Spleen (tissue), 13 donors: ENCODE measurements at places on chromosomes 2 and 18.

DNA sequence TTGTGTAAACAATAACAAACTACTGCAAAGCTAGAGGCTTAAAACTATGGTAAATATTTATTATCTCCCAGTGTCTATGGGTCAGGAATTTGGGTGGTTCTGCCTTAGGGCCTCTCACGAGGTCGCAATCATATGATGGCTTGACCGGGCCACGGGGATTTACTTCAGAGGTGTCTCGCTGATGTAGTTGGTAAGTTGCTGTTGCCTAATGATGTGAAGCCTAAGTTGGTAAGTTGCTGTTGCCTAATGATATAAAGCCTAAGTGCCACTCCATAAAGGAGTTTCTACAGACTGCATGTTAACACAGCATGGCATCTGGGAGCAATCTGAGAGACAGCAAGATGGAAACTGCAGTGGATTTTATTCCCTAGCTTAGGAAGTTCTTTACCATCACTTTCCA lies 35.8 kb downstream of the FMNL2 start:
- DNase-seq: no peak

- DNase-seq: no peak
These were observed 96.8 kb downstream of the SGPP2 start for GRCh38 chr2:222521099-222521498.

DNA sequence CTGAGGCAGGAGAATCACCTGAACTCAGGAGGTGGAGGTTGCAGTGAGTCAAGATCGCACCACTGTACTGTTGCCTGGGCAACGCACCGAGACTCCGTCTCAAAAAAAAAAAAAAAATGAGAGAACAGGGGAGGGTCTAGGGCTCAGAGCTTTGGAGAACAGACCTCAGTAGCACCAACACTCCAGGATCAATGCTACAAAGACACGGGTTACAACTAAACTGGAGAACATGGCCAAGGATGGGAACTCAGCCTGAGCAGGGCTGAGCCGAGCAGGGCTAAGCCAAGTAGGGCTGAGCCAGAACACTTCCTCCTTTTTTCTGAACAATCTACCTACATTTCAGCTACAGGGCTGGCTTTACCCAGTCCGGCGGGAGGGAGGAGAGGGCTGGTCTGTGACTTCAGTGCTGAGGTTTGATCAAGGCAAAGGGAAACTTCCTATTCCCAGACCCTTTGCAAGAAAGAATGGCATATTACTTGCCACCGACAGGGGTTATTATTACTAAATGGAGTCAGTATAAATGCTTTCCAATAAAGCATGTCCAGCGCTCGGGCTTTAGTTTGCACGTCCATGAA lies 2.9 kb upstream of the CASP8 start:
- DNase-seq: peak; percentile 89

GRCh38 chr2:96409081-96409819 lies 73.7 kb downstream of the NCAPH start:
- DNase-seq: no peak

DNA sequence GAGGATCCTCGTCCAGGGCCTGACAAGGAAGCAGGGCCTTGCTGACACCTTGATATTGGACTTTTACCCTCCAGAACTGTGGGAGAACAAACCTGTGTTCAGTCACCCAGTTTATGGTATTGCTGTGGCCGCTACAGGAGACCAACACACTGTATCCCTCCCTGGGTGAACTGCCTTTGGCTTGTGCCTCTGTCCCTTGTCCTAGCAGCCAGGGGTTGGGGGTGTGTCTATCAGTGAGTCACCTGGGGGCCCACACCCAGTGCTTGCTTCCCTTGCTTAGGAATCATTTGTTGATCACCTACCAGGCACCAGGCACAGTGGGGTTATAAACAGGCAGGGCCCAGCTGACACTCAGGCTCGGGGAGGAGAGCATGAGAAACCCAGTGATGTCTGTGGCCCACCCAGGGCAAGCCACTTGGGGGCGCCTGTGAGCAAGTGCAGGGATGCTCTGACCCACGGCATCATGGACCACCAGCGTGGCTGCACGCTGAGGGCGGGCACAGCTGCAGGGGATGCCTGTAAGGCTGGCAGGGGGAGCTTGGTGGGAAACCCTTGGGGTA lies 17.1 kb downstream of the TMEM185B start:
- DNase-seq: peak; percentile 84

DNA sequence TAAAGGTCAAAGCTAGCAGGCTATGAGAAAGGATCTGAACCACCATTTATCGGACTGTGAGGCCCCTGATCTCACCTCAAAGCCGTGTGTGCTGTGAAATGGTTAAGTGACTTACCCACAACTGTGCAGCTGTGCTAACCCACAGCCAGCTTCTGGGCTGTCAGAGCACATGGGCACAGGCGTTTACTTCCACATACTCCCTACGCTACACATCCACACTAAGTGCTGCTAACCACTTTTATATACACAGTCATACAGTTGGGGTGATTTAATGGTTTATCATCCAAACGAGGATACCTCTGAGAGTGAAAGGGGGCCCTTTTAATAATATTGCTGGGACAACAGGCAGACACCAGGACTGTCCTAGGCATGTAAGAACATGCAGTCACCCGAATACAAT lies 37.3 kb downstream of the CYRIA start:
- no peak for DNase-seq

DNA sequence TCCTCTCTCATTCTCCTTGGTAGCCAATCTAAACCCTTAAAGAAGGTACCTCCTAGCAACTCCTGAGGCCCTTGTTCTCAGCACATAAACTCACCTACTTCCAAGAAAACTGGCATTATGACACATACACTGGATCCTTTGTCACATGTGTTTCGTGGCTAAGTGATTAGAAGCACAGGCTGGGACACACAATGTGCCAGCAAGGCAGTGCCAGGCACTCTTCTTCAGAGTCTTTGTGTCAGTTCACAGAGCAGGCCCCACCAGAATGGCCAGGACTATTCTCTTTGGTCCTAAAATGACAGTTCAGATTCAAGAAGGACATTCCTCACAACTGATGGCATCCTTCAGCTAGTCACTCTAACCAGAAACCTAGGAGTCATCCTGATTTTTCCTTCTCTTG lies 40.3 kb downstream of the SMC6 start:
- DNase-seq: no peak

DNA sequence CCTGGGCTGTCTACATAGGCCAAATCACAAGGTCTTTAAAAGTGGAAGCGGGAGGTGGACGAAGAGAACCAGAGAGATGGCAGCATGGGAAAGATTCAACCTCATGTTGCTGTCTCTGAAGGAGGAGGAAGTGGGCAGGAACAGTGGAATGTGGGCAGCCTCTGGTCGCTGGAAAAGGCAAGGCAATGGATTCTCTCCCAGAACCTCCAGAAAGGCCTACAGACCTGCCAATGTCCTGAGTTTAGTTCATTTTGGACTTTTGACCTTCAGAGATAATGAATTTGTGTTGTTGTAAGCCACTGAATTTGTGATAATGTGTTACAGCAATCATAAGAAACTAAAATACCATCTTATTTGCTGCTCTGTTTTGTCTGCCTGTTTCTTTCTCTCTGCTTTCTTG lies 122.5 kb downstream of the RNF152 start:
- DNase-seq: no peak

- DNase-seq: no peak
These were observed 32.2 kb upstream of the HNRNPA3 start for GRCh38 chr2:177180269-177181000.

GRCh38 chr2:206442833-206443734 lies at the start of gene ADAM23:
Gene ADAM23 (plus strand): TSS chr2:206443532. CDS start chr2:206443867, 335 bp downstream.
- no peak for DNase-seq

- DNase-seq: no peak
These were observed 126.6 kb downstream of the ZNF532 start for GRCh38 chr18:58991167-58991798.

DNA sequence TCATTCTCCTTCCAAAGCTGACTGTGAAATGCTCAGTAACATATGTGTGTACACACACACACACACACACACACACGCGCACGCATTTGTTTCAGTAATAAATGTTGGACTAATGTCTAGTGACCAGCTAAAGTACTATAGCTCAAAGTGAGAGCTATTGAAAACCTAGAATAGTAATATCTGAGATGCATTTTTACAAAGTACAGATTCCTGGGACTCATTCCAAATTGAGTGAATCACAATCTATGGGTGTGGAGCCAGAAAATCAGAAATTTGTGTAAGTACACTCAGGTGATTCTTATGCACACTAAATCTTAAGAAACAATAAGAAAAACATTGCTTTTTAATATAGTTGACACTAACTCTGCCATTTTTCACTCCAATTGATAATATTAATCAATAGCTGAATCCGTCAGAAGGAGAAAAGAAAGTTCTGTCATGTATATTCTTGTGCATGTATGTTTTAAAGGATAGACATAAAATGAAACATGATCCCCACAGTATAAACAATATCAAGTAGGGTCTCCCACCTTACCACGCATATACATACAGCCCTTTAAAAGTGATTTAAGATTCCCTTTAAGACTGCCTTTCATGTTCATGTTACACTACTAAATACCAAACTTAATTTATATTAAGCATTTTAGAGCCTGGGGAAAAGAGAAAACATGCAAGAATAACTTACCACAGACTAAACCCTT lies 123.5 kb downstream of the ATAD2B start:
- DNase-seq: no peak

- DNase-seq: no peak
These were observed 133.9 kb downstream of the TGIF1 start for GRCh38 chr18:3583873-3584247.

DNA sequence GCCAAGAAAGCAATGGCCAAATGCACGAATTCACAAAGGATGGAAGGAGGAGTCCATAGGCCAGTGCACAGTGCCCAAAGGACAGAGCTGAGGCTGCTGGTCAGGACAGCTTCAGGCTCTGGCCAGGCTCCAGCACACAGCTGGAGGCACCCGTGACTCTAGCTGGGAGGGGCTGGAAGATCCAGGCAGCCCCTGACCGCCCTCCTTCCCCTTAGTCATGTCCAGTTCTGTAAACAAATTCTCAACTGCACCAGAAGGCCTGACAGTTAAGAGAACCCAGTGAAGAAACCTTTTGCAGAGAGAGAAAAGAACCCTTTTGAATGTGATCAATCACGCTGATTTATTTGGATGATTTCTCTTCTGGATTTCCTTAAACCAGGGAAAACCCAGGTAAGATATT lies 7.7 kb upstream of the YWHAQ start:
- DNase-seq: no peak

DNA sequence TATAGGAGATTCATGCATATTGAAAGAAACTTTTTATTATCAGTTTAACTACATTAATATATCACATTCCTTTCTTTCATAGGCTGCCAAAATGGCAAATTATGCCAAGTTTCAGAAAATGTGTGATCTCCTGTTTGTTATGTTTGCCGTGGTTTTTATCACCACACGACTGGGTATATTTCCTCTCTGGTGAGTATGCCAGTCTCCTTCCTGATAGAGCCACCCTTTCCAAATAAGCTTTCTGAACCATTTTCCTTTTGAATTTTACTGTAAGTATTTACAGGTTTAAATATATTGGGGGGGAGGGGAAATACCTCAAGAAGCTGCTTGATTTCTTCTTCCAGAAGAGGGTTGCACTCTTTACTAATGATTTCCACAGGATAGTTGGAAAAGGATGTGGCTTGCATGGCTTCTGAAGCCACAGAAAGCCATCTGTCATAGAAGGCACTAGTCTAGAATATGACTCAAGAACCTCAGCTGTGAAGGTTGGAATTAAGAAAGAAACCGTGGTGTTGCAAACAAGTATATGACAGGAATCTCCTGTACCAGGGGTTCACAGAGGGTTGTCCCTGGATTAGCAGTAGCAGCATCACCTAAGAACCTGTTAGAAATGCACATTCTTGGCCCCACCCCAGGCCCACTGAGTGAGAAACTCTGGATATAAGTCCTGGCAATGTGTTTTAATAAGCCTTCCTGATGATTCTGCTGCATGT lies 84.5 kb upstream of the NOSTRIN start:
- no peak for DNase-seq

DNA sequence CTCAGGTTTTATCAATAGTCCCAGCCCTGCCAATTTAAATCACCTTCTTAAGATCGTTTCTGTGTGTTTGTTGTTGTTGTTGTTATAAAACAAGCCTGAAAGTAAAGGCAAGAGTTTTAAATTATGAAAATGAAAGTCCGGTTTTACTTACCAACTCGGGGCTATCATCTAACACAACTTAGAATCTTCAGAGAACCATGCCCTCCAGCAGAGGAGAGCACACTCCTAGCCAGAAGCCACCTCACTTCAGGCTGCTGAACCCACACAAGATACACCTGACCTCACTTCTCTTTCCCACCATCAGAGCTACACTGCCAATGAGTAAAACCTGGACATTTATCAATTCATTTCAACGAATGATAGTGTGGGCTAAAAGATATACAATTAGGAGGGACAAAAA lies 335.2 kb downstream of the IRS1 start:
- no peak for DNase-seq

DNA sequence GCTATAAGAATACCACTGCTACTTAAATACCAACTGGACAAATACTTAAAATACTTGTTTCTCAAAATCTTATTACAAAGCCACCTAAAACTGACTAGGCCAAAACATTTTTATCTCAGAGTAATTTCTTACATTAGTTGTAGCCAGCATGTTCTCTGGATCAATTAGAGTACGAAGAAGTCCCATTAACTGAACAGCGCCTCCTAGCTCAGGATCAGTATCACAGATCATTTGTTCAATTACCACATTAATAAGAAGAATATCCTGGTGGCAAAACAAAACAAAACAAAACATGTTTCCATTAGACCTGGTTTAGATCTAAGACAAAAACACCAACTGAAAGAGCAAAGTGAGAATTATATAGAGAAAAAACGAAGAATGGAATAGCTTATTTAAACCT lies 36.0 kb downstream of the PPP4R3B start:
- DNase-seq: no peak

DNA sequence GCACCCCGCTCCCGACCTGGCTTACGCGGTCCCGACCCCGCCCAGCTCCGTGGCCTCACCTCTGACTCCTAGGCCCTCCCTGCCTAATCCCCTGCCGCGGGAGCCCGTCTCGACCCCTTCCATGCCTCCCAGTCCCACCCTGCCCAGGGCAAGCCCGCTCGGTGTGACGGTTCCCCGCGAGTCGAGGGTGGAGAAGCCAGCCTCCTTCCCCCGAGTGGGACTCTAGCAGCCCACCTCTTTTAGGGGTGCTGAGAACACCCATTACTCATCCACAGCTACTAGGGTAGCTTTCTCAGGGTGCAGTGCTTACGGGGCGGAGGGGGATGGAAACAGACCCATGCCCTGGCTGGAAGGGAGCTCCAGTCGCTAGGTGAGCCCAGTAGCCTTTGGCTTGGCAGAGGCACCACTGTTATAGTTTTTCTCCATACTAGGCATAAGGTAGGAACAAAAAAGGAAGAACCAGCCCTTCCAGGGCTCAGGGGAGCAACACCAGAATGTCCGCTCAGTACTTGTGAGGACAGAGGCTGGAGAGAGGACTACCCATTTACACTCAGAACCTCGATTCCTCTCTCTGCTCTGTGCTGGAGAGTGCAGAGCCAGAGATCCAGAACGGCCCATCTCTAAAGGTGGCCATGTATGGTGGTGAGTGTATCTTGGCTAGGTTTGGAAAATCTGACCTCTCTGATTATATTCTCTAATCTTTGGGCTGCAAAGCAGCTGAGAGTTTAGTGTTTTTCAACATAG lies 606 bp downstream of the AGBL5 start:
- peak; percentile 91 for DNase-seq
